NCI-H1436 treated with DMSO at 0.1 percent for 48 hours (cell line): ENCODE measurements at places on chromosomes 5 and 9.

DNA sequence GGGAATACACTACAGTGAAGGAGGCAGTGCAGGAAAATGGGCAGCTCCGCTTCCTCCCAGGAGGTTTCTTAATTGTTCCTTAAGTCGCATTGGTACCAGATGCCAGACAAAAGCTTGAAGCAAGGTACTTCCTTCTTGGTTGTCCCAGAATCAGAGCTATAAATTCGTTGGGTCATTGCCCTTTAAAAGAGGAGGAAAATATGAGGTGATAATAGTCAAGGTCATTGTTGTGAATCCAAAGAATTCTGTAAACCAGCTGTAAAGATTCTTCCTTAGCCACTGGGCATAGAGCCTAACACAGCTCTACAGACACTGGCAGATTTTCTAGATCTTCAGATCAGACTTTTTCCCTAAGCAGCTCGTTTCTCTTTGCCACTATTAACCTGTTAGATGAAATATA, 444.1 kb upstream of the TLE4 start:
- no peak for DNase-seq

DNA sequence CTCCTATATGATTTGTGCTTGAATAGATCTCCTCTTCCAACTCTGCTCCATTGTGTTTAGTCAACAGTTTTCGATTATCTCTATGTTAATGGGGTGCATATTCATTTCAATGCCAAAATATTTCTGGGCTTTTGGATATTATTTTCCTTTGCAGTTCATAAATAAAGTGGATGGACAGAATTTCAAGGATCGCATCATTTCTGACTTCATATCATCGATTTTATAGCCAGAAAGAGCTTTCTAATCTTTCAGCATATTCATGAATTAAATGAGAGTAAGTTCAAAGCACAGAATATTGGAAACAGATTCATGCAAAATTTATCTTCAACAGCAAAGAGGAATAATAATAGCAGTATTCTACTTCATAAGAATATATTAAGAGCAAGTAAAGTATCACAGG, 60.0 kb upstream of the MINAR2 start:
- no peak for DNase-seq

- DNase-seq = no peak
Observed at GRCh38 chr9:20566401-20566800, 55.9 kb downstream of the MLLT3 start.

DNA sequence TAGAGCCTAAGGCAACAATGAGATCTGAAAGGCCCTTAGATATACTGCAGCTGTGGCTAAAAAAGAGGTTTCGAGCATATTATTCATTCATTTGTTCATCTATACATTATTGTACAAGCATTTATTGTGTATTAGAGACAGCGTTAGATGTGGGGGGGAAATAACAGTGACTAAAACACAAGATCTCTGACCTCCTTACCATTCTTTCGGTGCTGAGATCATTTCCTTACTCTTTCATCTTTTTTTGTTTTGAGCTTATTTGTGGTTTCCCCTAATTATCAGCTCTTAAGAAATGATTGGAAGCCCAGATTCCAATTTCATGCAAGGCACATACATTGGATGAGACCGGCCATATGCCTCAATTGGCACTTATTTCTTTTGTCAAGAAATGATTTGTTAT, 113.2 kb downstream of the SEC61B start:
- no peak for DNase-seq

- DNase-seq = no peak
Observed at GRCh38 chr9:133155156-133155555, 8.6 kb downstream of the GBGT1 start.

DNA sequence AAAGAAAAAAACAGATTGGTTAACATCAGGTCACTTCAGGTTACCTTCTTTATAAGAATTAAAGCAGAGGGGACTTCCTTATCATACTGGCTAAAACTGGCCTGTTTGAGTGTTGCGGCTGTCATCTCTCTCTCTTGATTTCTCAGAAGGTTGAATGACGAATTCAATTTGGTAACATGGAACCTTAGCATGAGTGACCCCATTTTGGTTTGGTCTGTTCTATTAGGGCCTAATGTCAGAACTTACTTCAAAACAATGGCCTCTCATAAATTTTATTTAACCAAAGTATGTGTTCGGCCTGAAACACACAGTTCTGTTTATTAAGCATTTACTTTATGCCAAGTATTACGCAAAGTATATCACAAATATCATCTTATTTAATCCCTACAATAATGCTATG, 147.5 kb downstream of the CAAP1 start:
- DNase-seq = no peak

DNA sequence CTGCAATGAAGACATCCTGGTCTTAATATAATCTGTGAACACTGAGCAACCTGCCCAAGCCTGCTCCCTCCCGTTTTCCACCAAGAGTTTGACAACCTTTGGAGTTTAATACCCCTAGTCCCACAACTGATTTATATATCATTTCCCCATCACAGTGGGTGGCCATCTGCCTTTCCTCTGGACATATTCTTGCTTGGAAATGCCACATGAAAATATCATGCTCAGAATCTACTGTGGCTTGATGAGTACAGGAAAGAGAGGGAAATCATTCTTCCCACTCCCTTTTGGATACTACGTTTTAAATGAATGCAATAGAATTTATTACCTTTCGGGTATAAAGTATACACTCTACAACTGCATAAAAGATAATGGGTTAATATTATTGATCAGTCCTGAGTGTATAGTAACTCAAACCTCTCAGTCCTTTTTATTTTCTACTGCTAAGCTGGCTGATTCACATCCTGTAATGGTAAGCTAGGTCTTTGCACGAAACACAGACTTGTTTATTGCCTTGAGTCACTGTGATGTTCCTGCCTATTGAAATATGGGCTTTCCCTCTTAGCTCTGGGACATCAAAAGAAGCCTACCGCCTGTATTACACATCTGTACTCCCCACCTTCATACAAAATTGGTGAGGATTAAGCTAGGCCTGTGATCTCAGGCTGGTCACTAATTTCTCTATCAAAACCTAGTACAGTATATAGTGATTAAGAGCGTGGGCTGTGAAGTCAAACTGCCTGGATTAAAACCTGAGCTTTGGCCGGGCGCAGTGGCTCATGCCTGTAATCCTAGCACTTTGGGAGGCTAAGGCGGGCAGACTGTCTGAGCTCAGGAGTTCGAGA, 67.6 kb upstream of the NR5A1 start:
- DNase-seq = no peak

DNA sequence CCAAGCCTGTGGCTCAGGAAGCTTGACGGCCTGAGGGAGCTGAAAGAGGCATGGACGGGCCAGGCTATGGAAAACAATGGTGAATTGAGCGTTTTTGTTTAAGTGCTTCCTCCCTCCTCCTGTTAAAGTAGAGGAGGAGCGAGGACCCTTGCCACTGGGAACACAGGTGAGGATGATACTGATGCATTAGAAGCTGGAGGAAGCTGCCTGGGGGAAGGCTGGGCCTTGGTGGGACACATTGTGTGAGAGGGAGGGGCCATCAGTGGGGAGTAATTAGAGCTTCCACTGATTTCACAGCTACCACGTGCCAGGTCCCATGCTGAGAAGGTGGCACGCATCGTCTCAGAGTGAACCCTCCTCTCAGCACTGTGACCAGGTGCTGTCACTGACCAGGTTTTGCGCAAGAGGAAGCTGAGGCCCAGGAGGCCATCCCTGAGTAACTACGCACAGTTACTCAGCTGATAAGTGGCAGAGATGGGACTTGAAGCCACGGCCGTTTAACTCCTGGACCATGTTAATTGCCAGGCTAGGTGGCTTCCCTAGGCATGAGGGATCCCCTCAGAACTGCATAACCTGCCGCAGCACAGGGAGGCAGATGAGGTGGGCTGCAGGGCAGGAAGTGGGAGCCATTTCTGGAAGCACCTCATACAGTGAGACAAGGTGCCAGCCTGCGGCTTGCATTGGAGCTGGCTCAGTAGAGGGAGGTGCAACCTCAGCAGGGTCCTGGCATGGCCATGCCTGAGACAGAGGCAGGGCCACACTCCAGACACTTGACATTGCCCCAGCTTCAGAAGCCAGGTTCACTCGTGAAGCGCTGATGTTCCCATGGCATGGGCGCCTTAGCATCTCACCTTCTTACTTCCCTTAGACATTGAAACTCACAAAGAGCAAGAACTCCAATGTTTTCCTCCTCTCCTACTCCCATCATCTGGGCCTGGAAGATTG, 195.3 kb upstream of the MVB12B start:
- no peak for DNase-seq

GRCh38 chr5:34735491-34736426, 79.6 kb downstream of the RAI14 start:
- DNase-seq = no peak

DNA sequence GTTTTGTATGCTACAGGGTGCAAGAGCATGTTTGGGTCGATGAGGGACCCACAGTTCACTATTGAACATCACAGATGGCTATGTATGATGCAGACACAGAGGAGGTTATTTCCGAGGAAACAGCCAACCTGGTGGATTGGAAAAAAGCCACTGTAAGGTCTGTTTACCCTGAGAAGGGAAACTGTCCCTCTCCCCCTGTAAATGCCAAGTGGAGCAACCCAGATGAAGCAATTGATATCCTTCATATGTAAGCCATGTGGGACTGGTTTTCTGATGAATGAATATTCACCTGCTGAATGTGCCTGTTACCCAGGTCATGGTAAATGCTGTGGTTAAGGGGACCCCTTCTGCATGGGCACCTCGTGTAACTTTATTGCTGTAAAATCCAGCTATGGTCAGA, 14.8 kb upstream of the CTSV start:
- DNase-seq = no peak

GRCh38 chr9:5140151-5140550, 45.3 kb downstream of the INSL6 start:
- DNase-seq = no peak

GRCh38 chr5:141084487-141084989, 9.9 kb upstream of the PCDHB2 start:
- no peak for DNase-seq
